ENCODE measurements at places on chromosomes 4 and X. TPM values are rescaled to one million over a fixed set of nuclear protein-coding genes. Genes with fewer than 3 reads are reported as not detected.

HADH gene
- 50.6 TPM for total RNA-seq

THAP9 gene
- 2.4 TPM for total RNA-seq

APLN gene
- 0.26 TPM for total RNA-seq

- DNase-seq: no peak
Observed at GRCh38 chr4:82621251-82621650, 59.5 kb upstream of the TMEM150C start.

GRCh38 chr4:1654216-1654955 is 29.7 kb downstream of the FAM53A start:
- no peak for DNase-seq

DDIT4L gene
- total RNA-seq: 0.24 TPM

- no peak for DNase-seq
Observed at GRCh38 chrX:10444204-10444603, 176.2 kb downstream of the MID1 start.

DNA sequence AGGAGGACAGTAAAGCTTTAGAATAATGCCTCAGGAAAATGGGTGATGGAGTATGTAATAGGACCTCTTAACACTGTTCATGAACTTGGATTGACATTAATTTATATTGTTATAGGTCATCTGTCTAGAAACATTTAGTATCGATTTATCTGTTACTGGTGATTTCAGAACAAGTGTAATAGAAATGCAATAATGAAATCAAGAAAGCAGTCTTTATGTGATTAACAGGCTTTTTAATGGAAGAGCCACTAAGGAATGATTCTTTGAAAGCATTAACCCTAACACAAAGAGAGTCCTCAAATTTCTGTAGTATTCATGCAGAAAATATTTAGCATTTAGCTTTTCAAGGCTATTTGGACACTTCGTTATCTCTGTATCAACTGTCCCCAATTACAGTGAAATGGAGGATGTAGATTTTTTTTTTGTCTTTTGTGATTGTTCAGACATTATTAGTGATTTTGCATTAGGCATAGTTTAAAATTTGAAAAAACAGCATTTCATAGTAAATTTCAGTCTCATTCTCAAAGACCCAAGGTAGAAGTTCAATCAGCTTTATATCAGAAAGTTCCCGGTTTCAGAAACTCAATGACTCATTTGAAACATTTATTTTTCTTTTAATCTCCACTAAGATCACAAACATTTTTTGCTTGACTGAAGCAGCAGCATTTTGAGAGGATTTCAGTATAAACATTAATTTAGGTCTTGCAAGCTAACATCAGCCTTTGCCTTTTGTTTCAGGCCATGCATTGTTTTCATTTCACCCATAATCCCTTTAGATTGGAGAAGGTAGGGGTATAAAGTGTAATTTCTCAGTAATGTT is 56.3 kb downstream of the AGTR2 start:
- no peak for DNase-seq

- DNase-seq: no peak
Observed at GRCh38 chrX:97898798-97899197, 1015.1 kb downstream of the RPA4 start.

PTPN13 gene
- total RNA-seq: 2.7 TPM

DNA sequence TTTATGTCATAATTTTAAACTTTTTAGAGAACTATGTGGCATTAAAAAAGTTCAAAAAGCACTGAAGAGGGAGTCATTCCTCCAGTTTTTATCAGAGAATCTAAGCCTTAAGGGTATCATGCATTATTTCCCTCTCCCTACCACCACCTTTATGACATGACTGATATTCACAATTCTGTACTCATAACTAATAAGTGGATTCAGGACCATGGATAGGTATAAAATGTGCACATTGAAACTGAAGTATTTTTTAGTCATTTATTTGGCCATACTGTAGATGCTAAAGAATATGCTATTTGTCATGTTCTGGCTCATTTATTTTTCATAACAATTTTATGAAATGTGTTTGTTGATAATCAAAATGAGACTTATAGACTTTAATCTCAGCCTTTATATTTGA is 897.5 kb upstream of the AGA start:
- no peak for DNase-seq

DNA sequence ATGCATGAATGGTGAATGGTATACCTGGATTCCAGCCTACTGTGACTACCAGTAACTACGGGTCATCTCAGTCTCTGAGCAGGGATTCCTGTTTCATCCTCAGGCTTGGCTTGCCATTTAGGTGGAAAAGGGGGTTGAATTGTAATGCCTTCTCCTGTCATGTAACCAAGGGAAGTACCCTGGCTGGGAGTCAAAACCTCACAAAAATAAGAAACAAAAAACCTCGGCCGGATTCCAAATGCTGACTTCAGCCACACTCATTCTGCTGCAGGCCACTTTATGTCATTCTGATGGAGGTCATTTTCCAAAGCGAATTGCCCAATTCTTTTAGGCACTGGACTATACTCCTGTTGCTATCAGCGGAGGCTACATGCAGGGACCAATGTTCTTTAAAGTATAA is 324.7 kb downstream of the LDB2 start:
- no peak for DNase-seq

GRCh38 chrX:31392513-31392912 is 320.7 kb upstream of the FTHL17 start:
- no peak for DNase-seq

- DNase-seq: no peak
Observed at GRCh38 chrX:28843817-28844216, 256.6 kb downstream of the IL1RAPL1 start.

- no peak for DNase-seq
Observed at GRCh38 chr4:74893171-74893570, 39.7 kb upstream of the PARM1 start.

- no peak for DNase-seq
Observed at GRCh38 chr4:123495530-123495929, 98.9 kb downstream of the SPRY1 start.

DNA sequence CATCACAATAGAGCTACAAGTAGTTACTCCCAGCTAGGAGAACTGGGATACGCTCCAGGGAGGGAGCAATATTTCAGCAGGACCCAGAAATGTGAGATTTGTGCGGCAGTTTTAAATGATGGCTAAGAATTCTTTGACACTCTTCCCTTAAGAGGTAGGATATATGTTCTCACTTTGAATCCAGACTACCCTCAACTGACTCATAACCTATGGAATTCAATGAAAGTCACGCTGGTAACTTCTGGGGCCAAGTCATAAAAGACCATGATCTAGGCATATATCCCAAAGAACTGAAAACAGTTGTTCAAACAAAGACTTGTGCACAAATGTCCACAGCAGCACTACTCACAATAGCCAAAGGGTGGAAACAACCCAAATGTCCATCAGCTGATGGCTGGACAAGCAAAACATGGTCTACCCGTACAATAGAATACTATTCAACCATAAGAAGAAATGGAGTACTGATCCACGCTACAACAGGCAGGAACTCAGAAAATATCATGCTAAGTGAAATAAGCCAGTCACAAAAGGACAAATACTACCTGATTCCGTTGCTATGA is 10.5 kb downstream of the CD99L2 start:
- DNase-seq: no peak

DNA sequence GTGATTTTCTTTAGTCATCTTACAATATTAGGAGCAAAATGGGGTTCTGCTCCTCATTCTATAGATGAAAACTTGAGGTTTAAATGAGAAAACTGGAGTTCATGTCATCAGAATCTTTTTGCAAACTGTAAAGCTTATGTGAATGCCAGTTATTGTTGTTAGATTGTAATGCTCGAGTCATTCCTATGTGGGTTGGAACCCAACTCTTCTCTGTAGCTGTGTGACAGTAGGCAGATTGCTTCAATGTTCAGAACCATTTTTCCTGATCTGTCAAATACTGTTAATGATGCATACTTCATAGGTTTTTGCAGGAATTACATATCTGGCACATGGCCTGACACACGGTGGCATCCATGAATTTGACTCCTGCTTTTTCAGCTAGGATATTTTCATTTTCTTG is 178.9 kb downstream of the RAPGEF2 start:
- DNase-seq: no peak

FOXR2 gene
- total RNA-seq: not detected

SPANXD gene
- not detected for total RNA-seq

GRCh38 chr4:122639181-122639580 is 18.3 kb upstream of the IL21 start:
- DNase-seq: peak; percentile 39

DNA sequence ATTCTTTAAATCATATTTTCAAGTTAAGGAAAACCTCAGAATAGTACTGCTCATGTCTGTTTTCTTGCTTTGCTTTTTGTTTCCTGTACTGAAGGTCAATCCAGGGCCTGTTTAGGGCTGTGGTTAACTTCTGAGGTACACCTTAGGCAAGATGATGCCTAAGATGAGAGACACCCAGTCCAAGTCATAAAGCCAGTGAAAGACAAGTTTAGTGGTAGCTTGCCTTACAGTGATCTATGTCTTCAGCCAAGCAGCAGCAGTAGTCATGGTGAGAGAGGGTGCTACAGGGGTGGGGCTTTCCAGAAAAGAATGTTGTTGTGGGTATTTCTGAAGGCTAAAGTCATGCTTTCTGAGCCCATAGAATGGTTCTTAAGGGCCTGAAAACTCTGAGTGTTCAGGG is 173.7 kb downstream of the VSIG4 start:
- DNase-seq: peak; percentile 56

DNA sequence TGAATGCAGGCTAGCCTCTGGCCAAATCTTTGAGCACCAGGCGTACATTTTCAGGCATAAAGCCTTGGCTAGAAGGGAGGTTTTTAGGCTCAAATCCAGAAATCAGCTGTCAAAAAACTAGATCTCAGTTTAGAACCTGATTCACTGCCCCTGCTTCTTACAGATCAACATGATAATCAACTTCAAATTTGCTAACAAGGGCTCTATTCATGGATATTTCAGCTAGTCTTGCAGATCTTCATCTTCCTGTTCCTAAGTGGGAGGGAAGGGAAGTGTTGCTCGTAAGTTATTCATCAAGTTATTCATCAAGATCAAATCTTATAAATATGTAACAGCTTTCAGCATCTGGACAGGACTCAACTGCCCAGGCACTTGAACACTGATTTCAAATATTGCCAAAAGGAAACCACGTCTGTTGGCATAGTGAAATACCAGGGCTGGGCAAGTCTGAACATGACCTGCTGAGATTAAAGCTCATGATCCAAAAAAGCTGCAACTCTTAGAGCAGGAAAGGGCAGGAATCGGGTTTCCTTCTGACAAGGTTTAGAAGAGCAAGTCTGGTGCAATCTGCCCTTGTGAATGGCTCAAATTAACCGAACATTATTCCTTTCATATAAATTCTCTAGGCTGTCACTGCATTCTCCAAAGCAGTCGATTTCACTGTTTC is 200.3 kb downstream of the PDGFC start:
- DNase-seq: no peak

DNA sequence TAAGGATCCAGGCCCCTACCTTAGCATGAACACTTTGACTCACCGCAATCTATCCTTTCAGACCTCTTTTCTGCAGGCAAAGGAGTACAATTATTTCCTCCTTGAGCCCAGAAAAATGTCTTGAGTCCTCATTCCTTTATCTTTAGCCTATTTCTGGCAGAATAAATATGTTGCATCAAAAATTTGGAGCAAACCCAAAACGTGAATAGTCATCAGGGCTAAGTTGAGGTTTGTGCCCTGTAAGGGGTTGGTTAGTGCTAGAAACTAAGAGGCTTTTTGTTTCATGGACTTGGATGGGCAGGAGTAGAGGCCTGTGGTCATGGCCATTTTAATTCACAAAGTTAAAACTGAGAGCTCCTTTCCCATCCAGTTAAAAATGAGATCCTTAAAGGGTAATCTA is 460.3 kb downstream of the GBA3 start:
- DNase-seq: no peak

- no peak for DNase-seq
Observed at GRCh38 chr4:8769645-8770517, 101.8 kb downstream of the HMX1 start.

- no peak for DNase-seq
Observed at GRCh38 chr4:158008551-158009218, 164.1 kb downstream of the GASK1B start.

DNA sequence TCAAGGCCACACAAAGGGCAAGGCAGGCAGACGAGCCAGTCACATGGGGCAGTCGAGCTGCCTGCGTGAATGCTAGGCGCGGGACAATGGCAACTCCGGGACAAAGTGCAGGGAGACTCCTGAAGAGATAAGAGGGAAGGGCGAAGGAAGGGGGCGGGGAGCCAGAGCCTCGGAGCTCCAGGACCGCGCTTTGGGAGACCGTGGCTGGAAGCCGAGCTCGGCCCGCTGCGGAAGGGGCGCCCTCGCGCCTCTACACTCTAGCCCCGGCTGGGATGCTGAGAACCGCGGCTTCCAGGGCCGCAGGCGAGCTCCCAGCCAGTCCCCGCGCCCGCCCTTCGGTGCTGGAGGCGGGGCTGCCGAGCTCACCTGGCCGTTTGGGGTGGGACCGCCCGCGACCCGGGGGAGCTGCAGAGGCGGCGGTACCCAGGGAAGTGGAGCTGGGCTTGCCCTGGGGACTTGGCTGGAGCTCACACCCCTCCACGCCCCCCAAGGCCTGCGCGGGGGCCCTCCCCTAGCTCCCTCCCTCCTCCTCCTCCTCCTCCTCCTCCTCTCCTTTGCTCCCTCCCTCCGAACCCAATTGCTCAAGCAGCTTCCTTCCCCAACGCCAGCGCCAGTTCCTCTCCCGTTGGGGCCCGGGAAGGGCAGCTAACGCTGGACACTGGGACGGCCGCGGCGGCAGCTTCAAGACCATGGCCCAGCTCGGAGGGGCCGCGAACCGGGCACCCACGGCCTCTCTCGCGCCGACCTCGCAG is at the start of gene SOWAHD:
TSS of gene SOWAHD (plus strand) at position 610 of the 752 bp plus-strand sequence. CDS start at position 690, 80 bp downstream.
- DNase-seq: peak; percentile 26

POU3F4 gene
- total RNA-seq: not detected

FABP2 gene
- not detected for total RNA-seq

GRCh38 chrX:84258708-84259107 is 70.7 kb upstream of the RPS6KA6 start:
- DNase-seq: no peak

TMEM255A gene
- not detected for total RNA-seq

FAM133A gene
- not detected for total RNA-seq

- no peak for DNase-seq
Observed at GRCh38 chr4:87056881-87057280, 122.1 kb downstream of the AFF1 start.

DNA sequence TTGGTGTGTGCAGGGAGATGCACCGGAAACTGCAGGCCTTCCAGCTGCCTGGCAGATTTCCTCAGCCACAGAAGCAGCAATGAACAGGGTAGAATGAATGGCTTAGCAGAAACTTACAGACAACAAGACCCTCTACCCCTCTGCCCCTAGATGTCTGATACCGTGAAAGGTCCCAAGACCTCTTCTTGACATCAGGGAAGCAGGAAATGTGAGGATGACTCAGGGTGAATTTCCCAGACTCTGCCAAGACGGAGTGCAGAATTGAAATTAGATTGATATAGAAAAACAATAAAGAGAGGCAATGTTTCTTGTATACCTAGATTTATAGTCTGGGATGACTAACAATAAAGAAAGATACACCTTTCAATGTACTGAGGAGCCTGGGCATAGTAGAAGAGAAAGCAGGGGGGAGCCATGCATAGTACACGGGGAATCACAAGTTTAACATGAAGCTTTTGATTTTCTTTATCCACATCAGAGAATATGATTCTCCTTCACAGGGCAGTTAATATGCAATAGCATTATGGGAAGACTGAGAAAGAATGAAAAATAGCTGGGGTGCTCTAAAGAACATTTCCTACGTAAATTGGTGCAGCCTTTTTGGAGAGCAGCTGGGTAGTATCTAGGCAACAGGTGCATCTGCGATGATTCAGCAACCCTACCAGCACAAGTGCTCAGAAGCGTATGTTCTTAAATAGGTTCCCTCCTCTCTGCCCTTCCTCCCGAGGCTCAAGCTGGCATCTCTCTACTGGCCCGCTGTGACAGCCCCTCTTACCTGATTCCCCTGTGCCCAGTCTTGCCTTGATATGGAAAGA is 18.3 kb upstream of the CXCR3 start:
- peak; percentile 33 for DNase-seq

GRCh38 chr4:73599182-73599581 is 21.1 kb downstream of the RASSF6 start:
- DNase-seq: no peak
